H1 (cell line): ENCODE measurements at places on chromosomes 16 and 17.

DNA sequence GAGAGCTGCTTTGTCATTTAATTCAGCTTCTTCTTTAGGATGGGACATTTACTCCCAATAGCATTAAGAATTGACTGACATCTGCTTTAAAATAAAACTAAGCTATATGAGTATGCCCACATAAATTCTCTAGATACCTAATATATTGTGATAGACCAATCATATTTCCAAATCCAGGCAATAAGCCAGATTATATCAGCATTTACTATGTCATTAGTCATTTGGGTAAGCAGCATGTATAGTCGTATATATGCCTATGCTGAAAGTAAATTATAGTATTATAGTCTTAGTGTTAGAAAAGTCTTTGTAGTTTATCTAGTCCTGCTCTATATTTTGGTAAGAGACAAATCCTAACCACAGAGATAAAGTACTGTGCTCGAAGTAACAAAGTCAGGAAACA is 958.1 kb downstream of the KCNJ2 start:
- no peaks in the 10 kb centered on the region for H3K27me3 ChIP-seq
- H3K36me3 ChIP-seq: no peaks in the 10 kb centered on the region
- DNase-seq: no peak
- no peak overlapping the region for H3K4me3 ChIP-seq
- no peaks in the 10 kb centered on the region for H3K4me1 ChIP-seq

- peak overlapping the region; percentile 97 for H3K4me3 ChIP-seq
- H3K4me1 ChIP-seq: peaks cover 9% of the 10 kb centered on the region
- H3K27me3 ChIP-seq: no peaks in the 10 kb centered on the region; the same call in 1 of the 2 replicates
- H3K27ac ChIP-seq: peak overlapping the region; percentile 12; the same call in 1 of the 2 replicates
- no peaks in the 10 kb centered on the region for H3K36me3 ChIP-seq
Measured at GRCh38 chr17:50128441-50129352, 1.3 kb downstream of the SAMD14 start.

DNA sequence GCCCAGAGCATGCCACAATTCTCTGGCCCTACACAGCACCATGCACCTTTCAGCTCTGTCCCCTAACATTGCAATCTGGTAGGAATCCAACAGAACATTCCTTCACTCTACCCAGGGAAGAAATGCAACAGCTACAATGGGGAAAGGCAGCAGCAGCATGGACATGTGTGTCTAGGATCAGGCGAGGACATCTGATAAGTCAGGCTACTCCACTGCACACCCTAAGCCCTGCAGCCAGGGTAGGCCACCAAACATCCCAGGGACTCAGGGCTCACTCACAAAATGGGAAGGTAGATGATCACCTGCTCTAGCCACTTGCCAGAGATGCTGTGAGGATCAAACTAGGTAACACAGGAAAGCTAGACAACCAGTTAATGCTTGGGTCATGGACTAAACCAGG is 5.1 kb downstream of the RANBP10 start:
- H3K4me3 ChIP-seq: no peak overlapping the region
- no peaks in the 10 kb centered on the region for H3K36me3 ChIP-seq
- H3K4me1 ChIP-seq: peaks cover 7% of the 10 kb centered on the region; the same call in 1 of the 2 replicates
- no peaks in the 10 kb centered on the region for H3K27me3 ChIP-seq

DNA sequence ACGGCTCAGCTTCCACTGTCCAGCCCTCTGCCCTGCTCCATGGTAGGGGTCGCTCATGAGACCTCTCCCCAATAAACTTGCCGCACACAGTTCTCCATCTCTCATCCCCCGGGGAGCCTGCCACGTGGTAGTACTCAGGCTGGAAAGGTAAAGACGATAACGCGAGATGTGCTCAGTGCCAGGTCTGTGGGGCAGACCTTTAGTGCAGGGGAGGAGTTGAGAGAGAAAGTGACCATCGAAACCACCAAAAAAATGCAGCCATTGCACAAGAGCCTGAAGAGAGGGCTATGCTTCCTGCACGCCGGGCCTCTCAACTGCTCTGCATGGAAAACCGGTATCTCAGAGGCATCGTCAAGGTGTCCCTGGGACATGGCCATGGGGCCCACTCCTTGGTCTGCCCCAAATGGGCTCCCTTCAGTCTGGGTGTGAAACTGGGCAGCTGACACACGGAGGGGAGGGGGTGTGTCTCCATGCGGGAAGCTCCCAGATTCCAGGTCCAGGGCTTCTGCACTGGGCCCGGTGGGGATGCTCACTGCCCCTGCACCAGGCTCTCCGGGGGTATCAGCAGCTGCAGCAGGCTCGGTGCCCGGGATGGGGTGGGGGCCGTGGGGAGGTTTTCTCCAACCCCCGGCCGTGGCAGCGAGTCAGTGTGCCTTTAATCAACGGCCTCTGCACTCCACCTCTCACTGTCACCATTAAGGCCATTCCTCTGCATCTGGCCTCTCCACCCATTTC is 4.7 kb upstream of the AANAT start:
- H3K4me1 ChIP-seq: peaks cover 17% of the 10 kb centered on the region
- no peak overlapping the region for H3K4me3 ChIP-seq
- no peaks in the 10 kb centered on the region for H3K27me3 ChIP-seq
- no peak overlapping the region for H3K27ac ChIP-seq
- DNase-seq: no peak
- H3K36me3 ChIP-seq: no peaks in the 10 kb centered on the region

DNA sequence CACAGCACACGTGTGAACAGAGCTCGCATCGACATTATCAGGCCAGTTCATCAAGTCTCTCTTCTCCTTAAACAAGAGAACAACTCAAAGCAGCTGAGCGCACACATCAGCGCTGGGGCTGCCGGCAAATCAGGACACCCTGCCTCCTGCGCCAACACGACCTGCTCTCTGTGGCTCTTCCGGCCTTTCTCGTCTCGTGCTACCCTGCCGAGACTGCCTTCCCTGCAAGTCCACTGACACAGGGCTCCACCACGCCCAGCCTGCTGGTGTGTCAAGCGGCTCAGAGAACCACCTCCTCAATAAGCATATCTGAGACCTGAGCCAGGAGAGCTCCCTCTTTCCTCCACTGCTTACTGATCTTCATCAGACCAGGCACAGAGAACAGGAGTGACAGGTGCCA is 96.9 kb downstream of the ZNF778 start:
- peaks cover 4% of the 10 kb centered on the region; the same call in 1 of the 2 replicates for H3K36me3 ChIP-seq
- peaks cover 20% of the 10 kb centered on the region for H3K4me1 ChIP-seq
- H3K4me3 ChIP-seq: no peak overlapping the region
- no peak overlapping the region for H3K27ac ChIP-seq
- no peaks in the 10 kb centered on the region for H3K27me3 ChIP-seq

DNA sequence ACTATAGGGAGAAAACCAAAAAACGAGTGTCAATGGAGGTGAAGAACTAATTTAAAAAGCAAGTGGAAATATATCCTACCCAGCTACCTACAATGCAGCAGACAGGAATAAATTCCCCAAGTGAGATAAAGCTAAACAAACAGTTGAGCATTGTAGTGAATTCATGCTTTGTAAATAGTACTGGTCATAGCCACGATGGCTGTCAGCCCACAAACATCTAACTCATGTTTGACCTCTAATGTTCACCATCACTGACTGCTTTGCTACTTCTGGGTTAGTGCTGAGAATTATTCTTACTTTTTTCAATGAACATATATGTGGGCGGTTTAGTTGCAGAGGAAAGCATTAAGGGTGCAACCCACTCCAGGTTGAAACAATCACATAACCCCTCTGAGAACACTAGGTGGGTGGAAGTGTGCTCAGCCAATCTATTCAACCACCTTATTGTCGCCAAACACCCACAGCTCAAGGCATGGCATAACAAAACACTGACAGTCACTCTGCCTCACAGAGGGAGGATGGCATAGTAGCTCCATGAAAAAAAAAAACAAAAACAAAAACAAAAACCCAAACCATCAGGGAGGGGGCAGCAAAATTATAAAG is 264.1 kb downstream of the ZFHX3 start:
- H3K4me1 ChIP-seq: peaks cover 5% of the 10 kb centered on the region
- H3K4me3 ChIP-seq: no peak overlapping the region
- H3K27ac ChIP-seq: no peak overlapping the region

GRCh38 chr16:47018223-47018891 is 44.9 kb upstream of the DNAJA2 start:
- no peak overlapping the region for H3K27ac ChIP-seq
- H3K4me3 ChIP-seq: no peak overlapping the region
- H3K36me3 ChIP-seq: no peaks in the 10 kb centered on the region
- H3K4me1 ChIP-seq: no peaks in the 10 kb centered on the region
- H3K27me3 ChIP-seq: no peaks in the 10 kb centered on the region

- peaks cover 35% of the 10 kb centered on the region for H3K27me3 ChIP-seq
- no peak overlapping the region for H3K27ac ChIP-seq
- H3K4me3 ChIP-seq: no peak overlapping the region
- no peak for DNase-seq
- H3K36me3 ChIP-seq: no peaks in the 10 kb centered on the region
- H3K4me1 ChIP-seq: peaks cover 35% of the 10 kb centered on the region
Measured at GRCh38 chr16:57798953-57799599, 3.2 kb downstream of the KIFC3 start.

GRCh38 chr17:77318491-77319210 is 177.9 kb downstream of the SEC14L1 start:
- H3K36me3 ChIP-seq: no peaks in the 10 kb centered on the region
- no peaks in the 10 kb centered on the region for H3K27me3 ChIP-seq
- H3K27ac ChIP-seq: no peak overlapping the region
- H3K4me3 ChIP-seq: no peak overlapping the region

DNA sequence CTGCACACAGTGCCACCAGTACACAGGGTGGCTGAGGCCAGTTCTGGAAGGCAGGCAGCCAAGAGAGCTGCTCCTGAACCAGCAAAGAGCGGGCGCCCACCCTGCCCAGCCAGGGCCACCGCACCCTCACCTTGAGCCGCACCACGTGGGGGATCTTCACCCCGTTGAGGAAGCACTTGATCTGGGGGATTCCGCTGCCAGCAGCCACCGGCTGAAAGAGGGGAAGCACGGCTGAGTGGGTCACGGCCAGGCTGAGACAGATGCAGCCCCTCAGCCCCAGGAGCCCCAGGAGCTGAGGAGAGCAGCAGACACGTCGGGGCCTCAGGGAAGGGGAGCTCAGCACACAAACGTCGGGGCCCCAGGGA is 14.6 kb upstream of the CCDC154 start:
- H3K27me3 ChIP-seq: no peaks in the 10 kb centered on the region
- no peak for DNase-seq
- no peaks in the 10 kb centered on the region for H3K4me1 ChIP-seq

DNA sequence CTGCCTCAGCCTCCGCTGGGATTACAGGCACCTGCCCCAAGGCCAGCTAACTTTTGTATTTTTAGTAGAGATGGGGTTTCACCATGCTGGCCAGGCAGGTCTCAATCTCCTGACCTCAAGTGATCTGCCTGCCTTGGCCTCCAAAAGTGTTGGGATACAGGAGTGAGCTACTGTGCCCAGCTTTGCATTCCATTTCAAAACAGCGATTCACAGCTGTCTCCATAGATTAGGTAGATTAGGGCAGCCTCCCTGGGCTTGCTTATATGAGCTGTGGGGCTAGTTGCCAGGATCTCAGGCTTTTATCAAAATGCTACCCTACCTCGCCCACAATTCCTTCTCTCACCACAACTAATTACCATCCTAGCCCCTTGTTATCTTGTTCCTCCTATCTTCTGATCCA is 176.4 kb upstream of the ZKSCAN2 start:
- H3K4me1 ChIP-seq: no peaks in the 10 kb centered on the region
- H3K27ac ChIP-seq: no peak overlapping the region
- H3K36me3 ChIP-seq: no peaks in the 10 kb centered on the region
- no peaks in the 10 kb centered on the region for H3K27me3 ChIP-seq
- DNase-seq: no peak
- no peak overlapping the region for H3K4me3 ChIP-seq

GRCh38 chr17:11954936-11955335 is 42.3 kb downstream of the ZNF18 start:
- H3K27ac ChIP-seq: no peak overlapping the region
- no peaks in the 10 kb centered on the region for H3K27me3 ChIP-seq
- no peaks in the 10 kb centered on the region for H3K36me3 ChIP-seq
- no peak overlapping the region for H3K4me3 ChIP-seq

DNA sequence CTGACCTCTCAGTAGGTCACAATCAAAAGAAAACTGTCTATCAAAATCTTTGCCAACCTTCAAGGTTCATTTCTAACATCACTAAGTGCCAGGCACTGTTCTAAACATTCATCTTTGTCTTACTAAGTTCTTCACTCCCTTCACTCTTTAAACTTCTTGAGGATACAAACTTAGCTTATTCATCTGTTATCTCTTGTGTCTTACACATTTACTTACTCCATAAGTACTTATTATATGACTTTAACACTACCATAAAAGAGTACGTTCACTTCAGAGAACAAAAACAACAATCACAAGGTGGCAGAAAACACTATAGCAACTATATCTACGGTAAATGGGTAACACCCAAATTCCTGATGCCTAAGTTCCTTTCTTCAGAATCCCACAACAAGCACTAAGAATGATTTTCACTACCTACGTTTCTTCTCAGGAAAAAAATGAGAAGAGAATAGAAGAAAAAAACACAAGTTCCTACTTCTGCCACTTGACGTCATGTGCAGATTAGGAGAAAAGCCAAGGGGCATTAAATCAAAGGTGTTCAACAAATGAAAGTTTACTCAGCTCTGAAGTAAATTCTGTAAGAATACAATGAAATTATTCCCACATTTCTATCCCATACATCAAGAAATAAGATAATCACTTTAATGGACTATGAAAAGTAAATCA is 29.2 kb downstream of the KANSL1 start:
- H3K27ac ChIP-seq: no peak overlapping the region
- peaks cover 4% of the 10 kb centered on the region; the same call in 1 of the 2 replicates for H3K36me3 ChIP-seq
- H3K27me3 ChIP-seq: no peaks in the 10 kb centered on the region
- no peak overlapping the region for H3K4me3 ChIP-seq

DNA sequence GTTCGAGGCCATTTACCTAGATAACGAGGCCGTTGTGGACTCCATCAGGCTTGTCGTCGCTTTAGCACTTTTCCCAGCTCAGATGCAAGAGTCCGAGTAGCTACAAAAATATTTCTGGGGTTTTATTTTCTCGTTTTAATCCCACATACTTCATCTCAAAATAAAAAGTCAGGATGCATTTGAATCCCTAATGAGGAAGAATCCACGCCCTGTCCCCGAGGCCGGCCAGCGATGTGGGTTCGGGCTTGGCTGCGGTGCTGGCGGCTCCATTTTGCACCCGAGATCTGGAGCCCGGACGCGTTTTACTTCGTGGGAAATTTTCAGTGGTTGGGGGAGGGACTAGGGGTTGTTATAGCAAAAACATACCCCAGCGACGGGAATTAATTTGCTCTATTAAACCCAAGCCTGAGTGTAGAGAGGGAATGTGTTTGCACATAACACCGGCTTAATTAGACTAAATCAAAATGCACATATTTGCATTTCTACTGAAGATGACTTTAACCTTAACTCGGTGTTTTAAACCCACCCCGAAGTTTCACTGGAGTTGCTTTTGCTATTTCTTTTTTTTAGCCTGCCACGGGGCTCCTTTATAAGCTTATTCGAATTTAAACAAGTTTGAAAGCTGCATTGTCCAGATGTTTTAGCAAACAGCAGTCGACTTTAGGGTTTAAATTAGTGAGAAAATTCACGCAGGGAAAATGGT is 4.8 kb downstream of the IRX5 start:
- no peak overlapping the region for H3K27ac ChIP-seq
- peak overlapping the region; percentile 31 for H3K4me3 ChIP-seq
- H3K27me3 ChIP-seq: peaks cover 88% of the 10 kb centered on the region

- DNase-seq: no peak
- no peaks in the 10 kb centered on the region for H3K36me3 ChIP-seq
- H3K4me1 ChIP-seq: peaks cover 6% of the 10 kb centered on the region
- no peak overlapping the region for H3K4me3 ChIP-seq
Measured at GRCh38 chr17:50221864-50222545, 20.6 kb upstream of the COL1A1 start.
